ENCODE measurements at places on chromosomes 4 and X.

DNA sequence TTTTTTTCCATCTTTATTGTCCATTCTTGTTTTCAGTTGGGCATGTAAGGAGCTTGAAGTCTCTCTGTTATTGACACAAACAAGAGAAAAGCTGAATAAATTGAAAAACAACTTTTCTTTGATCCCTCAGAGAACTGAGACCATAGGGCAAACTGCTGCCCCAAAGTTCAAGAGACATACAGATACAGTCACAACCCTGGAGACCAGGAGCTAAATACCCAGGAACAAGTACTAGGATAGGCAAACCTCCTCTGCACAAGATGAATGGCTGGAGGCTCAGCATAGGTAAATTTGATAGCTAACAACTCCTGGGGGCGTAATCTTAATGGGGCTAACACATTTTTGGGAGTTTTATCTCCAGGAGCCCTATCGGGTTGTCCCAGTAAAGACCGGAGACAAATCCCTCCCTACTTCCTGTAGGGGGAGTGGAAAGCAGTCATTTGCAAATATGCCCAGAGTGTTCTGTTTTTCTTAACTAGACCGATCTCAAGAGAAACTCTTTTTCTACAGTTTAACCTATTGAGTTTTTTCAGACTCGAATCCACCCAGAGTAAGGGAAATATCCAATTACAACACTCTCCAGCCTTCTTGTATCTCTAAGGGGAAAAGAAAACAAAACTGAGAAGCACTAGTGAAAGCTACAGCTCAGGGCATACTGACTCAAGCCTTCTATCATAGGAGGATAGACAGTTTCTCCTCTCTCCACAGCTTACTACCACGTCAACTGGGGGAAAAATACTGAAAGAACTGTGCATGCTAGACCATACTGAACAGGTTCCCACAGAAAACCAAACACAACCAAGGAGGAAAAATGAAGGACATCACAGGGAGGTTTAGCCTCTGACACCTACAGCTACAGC lies 23.1 kb downstream of the MAGEA8 start:
- DNase-seq = no peak

GRCh38 chr4:123421937-123422781 lies 25.6 kb downstream of the SPRY1 start:
- no peak for DNase-seq

GRCh38 chr4:74158466-74159142 lies 686 bp downstream of the MTHFD2L start:
- peak; percentile 14 for DNase-seq

DNA sequence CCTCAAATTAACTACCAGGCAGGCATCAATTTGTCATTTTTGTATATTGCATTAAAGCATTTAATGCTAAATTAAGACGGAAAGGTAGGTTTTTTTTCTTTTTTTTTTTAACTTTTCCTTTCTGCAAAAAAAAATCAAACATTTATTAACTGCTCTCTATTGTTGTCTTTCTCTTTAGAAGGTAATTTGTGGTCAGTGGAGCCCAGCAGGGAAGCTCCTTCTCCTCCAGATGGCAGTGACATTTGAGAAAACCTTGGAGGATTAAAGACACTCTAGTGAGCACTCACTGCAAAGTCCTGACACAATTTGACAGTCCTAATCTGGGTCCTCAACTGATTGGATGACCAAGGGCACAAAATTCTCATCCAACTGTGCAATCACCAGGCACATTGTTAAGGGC lies 102.4 kb downstream of the SLIT2 start:
- no peak for DNase-seq

DNA sequence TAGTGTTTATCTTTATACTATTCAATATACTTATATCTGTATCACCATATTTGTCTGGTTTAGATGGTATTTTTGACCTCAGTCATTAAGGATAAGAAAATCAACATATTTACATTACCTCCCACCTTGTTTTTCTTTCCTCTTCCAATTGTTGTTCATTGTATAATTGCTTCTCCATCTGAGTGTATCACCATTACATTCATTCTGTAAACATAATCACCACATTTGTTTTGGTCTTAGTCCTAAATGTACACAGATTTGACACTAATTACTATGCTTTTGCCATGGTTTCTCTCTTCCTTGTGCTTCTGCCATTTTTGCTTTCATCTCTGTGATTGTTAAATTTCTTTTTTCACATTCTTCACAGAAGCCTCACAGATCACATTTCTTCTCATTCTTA lies 12.7 kb downstream of the ARMCX6 start:
- no peak for DNase-seq

GRCh38 chr4:52076731-52077130 lies 25.6 kb downstream of the SPATA18 start:
- no peak for DNase-seq

- no peak for DNase-seq
Observed at GRCh38 chr4:124629681-124630080, 82.9 kb downstream of the ANKRD50 start.

DNA sequence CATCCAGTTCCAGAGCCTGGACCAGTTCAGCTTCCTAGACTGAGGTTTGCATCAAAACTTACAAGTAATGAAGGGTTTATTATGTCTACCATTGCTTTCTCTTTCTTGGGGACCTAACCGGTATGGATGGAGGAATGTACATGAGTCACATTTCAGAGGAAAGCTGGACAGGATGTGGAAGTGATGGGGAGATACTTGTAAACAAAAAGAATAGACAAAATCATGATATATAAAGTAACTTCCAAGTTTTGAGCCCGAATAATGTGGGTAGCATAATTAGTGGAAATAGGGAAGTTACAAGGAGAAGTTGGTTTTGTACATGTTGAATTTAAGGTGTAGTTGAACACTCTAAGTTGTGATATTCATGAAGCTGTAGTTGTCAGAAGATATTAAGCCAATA lies 15.0 kb downstream of the FNIP2 start:
- DNase-seq = no peak

GRCh38 chr4:10671366-10671765 lies 13.2 kb downstream of the CLNK start:
- no peak for DNase-seq

DNA sequence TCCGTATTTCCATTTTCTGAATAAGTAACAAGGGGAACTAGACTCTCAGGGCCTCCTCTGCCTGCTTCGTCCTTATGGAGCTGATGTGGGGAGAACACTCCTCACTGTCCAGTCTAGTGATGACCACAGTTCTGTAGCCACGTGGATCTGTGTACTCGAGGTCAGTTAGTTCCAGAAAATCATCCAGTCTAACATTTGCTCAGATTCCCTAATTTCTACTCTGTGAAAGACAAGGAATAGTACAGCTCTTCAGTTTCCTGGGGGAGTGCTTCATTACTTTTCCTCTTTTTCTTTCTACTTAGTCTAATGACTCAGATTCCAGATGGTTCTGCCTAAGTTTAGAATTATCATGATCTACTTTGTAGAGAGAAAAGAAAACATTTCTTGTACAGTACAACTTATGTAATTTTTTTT lies 82.6 kb downstream of the SORBS2 start:
- no peak for DNase-seq

GRCh38 chr4:186749611-186750281 lies 26.1 kb upstream of the FAT1 start:
- DNase-seq = no peak

DNA sequence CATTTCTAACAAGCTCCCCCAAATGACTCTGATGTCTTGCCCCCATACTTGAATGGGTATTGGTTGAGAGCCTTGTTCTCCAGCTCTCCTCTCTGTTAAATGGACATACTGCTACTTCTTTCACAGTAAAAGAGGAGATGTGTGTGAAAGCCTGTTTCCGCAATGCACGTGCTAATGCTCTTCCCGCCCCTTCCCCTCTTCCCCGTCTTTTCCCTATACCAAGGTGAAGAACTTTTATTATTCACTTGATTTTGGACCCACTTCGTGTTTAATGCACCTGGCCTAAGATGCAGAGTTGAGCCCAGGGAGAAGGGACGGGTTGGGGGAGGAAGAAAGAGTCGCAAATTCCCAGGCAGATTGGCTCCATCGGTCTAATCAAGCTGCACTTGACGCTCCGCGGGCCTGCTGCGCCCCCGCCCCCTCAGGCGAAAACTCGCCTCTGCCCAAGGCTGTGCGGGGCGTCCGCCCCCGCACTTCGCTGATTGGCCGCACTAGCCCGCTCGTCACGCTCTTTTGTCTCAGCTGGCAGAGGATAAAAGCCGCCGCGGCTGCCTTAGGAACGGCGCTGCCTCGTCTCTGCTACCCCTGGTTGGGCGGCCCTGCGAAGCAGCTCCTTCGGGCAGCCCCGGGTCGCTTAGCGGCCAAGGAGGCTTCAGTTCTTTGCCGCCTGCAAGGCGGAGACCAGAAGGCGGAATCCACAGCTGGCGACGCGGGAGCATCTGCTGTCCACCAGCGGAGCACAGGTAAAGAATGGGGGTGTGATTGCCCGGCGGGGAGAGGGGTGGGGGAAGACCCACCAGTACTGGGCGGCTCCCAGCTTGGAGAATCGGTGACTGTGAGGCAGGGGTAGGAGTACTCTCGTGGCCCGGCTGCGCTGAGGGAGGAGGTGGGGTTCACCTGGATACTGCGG lies at the start of gene ZCCHC12:
Gene ZCCHC12, plus strand, starts transcription at position 562 of the 910 bp plus-strand sequence. CDS start 1,421 bp downstream, outside the sequence.
- peak; percentile 2 for DNase-seq

DNA sequence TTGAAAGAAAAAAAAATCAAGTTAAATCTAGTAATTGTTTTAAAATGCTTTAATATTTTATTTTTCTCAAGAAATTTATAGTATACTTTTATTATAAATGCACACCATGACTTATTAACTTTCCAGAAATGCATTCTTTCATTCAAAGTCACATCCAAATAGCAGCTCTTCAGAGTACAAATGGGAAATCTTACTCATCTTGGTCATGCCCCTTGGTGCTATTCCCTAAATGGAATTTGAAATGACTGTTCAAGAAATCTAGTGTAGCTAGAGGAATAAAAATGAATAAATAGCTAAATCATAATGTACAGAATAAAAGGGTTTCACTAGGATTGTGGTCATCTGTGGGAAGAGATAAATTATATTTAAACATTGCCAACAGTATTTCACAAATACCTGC lies 1139.7 kb downstream of the PCDH18 start:
- DNase-seq = no peak

- DNase-seq = no peak
Observed at GRCh38 chrX:28697732-28698131, 110.5 kb downstream of the IL1RAPL1 start.

- DNase-seq = no peak
Observed at GRCh38 chr4:18973296-18973695, 951.7 kb upstream of the LCORL start.

- DNase-seq = no peak
Observed at GRCh38 chr4:118776157-118776954, 59.6 kb downstream of the SEC24D start.

DNA sequence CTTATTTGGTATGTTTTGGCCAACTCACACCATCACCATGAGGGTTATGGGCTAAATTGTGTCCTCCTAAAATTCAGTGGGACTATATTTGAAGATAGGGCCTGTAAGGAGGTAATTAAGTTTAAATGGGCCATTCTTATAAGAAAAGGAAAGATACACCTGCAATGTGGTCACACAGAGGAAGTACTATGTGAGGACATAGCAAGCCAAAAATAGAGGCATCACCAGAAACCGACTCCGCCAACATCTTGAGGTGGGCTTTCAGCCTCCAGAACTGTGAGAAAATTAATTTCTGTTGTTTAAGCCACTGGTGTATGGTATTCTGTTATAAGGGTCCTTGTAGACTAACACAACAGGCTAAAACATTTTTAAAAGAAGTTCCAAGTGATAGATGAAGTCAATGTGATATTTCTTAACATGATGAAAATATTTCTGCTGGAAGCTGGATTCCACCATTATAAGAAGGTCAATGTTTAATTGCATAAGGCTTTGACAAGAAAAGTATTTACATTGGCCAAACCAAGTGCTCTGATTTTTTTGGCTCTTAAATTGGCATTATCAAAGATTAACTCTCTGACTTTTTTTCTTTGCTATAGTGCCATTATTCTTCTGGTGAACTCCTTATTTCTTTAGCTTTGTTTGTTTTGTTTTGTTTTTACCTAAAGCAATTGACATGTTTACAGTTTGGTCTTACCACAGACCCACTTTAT lies 540.9 kb downstream of the PPARGC1A start:
- no peak for DNase-seq

GRCh38 chr4:54525602-54526001 lies 132.2 kb upstream of the KIT start:
- DNase-seq = no peak

- DNase-seq = no peak
Observed at GRCh38 chr4:139858436-139859205, 193.0 kb downstream of the MGST2 start.

DNA sequence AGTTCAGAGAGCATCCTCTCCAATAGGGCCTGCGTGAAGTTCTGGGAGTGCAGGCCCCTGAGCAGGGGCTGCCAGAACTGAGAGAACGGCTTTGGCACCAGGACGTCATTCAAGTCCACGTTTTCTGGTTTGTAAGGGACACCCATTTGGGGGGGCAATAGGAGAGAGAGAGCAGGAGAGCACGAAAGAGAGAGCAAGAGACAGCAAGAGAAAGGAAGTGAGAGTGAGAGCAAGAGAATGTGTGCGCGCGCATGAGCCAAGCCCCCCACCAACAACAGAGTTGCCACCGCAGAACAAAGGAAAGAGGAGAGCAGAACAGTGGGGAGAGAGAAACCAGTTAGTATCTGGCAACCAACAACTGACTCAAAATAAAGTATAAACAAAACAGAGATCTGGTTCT lies 10.4 kb downstream of the LAS1L start:
- no peak for DNase-seq

- no peak for DNase-seq
Observed at GRCh38 chr4:136967069-136967468, 565.2 kb downstream of the PCDH18 start.

DNA sequence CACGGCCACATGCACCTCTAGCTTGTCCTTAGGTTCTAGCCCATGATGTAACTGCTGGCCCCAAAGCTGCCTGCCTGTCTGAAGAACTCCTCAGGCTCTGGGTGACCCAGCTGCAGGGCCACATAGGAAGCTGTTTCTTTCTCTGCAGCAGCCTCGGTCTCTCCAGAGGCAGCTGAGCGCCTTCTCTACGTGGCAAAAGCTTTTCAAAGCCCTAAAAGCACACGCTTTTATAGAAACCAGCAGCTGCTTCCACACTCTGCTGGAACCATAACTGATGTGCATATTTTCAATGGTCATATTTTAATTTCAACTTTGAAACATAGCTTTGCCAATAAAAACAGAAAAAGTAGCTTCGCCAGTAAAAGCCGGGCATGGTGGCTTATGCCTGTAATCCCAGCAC lies 37.4 kb downstream of the FAM53A start:
- DNase-seq = no peak

- DNase-seq = no peak
Observed at GRCh38 chr4:88690355-88690754, 7.3 kb downstream of the NAP1L5 start.

- no peak for DNase-seq
Observed at GRCh38 chr4:21290562-21290961, 590.3 kb downstream of the PACRGL start.

DNA sequence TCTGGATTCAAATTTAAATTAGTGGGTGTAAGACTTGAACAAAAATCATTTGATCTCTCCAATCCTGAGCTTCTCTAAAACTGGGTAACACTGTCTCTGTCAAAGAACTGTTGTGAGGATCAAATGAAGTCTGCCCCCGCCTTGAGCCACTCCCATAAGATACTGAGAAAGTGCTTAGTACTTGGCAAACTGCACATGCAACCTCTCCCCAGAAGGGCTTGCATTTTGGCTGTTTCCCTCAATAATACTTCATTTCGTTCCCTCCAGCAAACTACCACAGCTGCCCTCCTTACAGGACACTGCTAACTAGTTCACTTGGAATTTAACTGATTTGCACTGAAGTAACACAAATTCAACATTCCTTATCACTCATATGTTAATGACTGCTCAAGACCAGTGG lies 79.8 kb downstream of the APBB2 start:
- DNase-seq = no peak

Measured in SJSA1 (cell line).